ENCODE measurements at places on chromosomes 13 and 19. TPM values are rescaled to one million over a fixed set of nuclear protein-coding genes. Genes with fewer than 3 reads are reported as not detected.

GRCh38 chr13:99056381-99057014 is 78.6 kb upstream of the DOCK9 start:
- DNase-seq = no peak

DNA sequence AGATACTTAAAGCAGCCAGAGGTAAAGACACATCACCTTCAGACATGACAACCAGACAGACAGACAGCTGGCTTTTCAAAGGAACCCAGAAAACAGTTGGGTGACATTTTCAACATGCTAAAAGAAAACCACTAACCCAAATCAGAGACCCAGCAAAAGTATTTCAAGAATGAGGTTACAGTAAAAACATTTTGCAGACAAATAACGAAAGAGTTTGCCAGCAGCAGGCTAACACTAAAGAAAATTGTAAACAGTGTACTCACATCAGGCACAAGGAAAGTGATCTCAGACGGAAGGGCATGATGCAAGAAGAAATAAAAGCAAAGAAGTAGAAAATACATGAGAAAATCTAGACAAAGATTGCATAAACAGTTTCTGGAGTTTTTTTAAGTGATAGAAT is 46.4 kb downstream of the AP1M1 start:
- DNase-seq = no peak

- no peak for DNase-seq
Observed at GRCh38 chr19:50272263-50272897, 56.8 kb downstream of the KCNC3 start.

DNA sequence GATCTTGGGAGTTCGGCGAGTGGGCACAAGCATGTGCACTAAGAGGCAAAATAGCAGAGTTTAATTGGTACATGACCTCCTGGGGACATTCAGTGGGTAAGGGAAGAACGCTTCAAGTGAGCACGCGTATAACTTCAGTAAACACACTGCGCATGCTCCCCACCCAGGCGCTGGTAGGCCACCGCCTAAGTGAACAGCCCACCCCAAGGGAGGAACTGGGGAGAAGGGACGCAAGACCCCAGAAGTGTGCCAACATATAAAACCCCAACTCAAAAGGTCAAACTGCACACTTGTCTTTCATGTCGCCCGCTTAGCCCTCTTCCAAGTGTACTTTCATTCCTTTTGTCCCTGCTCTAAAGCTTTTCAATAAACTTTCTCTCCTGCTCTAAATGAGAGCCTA is 10.5 kb upstream of the NTN5 start:
- no peak for DNase-seq

IGSF23 gene
- total RNA-seq = not detected

DNAAF3 gene
- not detected for total RNA-seq

SMIM44 gene
- total RNA-seq = not detected
